ENCODE measurements at places on chromosomes 6 and 20.

- DNase-seq: no peak
Observed at GRCh38 chr20:48222595-48223180, 437.4 kb upstream of the SULF2 start.

DNA sequence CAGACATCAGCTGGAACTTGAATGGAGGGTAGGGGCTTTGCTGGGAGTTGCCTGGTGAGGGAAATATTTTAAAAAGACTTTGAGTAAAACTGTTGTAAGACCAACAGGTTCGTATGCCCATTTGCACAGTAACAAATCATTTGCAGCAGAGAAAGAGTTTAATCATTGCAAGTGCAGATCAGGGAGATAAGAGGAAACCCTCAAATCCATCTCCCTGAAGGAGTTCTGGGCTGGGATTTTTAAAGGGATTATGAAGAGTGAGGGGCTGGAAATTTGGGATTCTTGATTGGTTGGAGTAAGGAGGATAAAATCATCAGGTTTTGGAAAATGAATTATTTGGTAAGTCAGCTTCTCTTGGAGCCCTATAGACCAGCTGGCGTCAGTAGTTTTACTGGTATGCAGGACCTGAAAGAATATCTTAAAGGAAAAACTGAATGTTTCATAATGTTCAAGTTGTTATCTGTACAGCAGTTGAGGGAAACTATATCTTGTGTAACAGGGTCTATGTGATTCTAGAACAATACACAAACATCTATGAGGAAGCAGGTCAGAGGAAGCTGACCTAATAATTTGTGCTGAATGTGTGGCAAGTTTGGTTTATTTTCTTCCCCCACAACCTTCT is 295.5 kb downstream of the PLCB1 start:
- DNase-seq: no peak

- no peak for DNase-seq
Observed at GRCh38 chr6:34746104-34746846, 11.0 kb upstream of the SNRPC start.

DNA sequence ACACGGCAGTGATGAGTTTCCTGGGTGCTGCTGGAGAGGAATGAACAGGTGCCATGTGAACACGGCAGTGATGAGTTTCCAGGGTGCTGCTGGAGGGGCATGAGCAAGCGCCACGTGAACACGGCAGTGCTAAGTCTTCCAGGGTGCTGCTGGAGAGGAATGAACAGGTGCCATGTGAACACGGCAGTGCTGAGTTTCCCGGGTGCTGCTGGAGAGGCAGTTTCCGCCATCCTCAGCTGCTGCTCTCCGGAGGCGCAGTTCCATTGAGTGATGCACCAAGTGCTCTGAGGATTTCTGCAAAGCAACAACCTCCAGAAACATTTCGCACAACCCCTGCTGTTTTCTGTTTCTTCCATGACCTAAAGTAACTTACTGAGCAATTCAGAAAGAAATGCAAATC is 155.4 kb downstream of the SMOC2 start:
- no peak for DNase-seq

GRCh38 chr6:30614044-30614842 is 2.8 kb downstream of the PPP1R10 start:
- no peak for DNase-seq
